Muscle of leg (tissue), 16 donors: ENCODE measurements at places on chromosomes 6 and 20. TPM values are rescaled to one million over a fixed set of nuclear protein-coding genes. Genes with fewer than 3 reads are reported as not detected.
A peak's percentile ranks its signal among the peaks of the same experiment; 100 is the strongest.

- DNase-seq = no peak
These were observed 7.0 kb downstream of the HNF4A start for GRCh38 chr20:44362466-44362940.

DNA sequence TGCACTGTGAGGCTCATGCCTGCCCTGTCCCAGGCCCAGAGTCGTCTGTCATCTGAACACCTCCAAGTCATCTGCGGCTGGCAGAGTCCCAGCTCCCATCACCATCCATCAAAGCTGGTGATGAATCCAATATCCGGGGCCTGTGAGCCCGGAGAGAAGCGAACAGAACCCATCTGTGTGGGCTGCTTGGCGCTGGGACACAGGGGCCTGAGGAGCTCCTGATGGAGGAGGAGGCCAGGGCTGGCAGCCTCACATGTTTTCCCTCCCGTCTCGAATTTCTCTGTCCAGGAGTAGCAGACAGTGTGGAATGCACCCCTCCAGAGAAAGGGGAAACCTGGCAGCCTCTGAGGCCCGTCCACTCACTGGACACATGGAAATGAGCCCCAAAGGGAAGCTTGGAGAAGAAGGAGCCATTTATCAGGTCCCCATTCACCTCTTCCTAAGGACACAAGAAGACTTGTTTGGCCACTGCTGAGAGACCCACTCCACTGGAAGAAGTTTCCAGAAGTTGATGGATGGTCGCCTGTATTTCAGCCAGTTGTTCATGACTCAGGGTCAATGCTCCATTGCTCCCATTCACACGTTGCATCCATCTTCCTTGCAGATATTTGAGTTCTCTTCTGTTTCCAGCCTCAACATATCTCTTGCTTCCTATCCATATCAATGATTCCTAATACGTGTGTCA is 307.5 kb upstream of the SULF2 start:
- no peak for DNase-seq

- no peak for DNase-seq
These were observed 38.3 kb upstream of the HMGCLL1 start for GRCh38 chr6:55617272-55617671.

The DEF6 gene
- polyA plus RNA-seq = 5.2 TPM

DNA sequence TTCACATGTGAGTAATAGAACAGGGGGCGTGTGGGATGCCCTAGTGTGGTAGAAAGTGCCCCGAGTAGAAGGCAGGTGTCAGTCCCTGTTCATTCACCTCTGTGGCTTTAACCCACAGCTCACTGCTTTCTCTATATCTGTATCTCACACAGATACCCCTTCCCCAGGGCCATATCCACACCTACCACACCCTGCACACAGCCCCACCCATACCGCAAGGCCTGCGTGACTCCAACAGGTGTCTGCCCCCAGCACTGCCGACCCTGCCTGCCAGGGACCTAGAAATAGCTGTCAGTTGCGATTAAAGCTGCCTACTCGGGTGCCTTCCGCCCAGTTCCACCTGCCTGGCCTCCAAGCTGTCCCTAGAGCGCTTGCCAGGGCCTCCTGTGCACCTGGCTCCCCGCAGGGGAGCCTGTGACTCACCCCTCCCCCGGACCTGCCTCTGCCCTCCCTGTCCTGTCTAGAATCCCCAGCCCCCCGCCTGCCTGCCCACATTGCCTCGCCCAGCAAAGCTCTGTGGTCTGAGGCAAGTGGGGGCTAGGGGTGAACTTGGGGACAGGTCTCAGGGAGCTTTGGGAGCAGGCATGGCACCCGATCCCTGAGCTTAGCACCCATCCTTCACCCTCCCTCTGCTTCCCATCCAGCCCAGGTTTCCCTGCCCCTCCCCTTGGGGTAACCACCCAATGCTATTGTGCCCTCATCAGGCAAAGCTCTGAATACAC is 38.3 kb upstream of the ID1 start:
- no peak for DNase-seq

GRCh38 chr6:4460586-4461475 is 315.4 kb upstream of the CDYL start:
- peak; percentile 95 for DNase-seq

The CTCFL gene
- polyA plus RNA-seq = 0.19 TPM

The HEBP2 gene
- polyA plus RNA-seq = 24.9 TPM

- no peak for DNase-seq
These were observed 15.5 kb downstream of the TPD52L1 start for GRCh38 chr6:125169058-125169457.

DNA sequence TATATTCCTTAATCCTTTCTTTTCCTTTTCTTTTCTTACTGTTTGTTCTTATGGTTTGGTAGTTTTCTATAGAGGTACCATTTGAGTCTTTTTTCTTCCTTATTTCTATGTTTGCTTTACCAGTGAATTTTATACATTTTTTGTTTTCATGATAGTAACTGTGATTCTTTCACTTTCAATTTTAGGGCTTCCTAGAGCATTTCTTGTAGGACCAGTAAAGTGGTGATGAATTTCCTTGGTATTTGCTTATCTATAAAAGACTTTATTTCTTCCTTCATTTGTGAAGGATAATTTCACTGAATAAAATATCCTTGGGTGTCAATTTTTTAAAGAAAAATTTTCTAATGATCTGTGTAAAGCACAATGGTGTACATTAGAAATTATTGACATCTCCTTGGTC is 637.4 kb downstream of the CD109 start:
- no peak for DNase-seq

The CALHM4 gene
- not detected for polyA plus RNA-seq

GRCh38 chr20:8291873-8292272 is 159.8 kb downstream of the PLCB1 start:
- no peak for DNase-seq

The TUBB2B gene
- polyA plus RNA-seq = 54.6 TPM

DNA sequence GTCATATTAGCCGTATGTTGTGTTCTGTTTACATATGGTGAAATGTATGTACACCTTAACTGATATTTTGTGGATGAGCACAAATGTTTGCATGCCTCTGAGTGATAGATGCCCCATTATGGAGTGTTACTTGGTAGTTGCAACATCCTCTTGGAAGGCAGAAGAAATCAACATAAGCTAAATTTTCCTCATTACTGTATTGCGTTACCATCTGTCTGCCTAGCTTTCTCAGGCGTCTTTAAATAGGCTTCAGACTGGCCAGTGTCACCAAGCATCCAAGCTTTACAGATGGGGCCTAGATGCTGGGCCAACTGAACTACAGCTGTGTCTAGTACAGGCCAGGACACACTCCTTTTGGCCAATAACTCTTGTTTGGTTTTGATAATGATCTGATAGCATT is 250.6 kb downstream of the SAMD5 start:
- peak; percentile 60 for DNase-seq

- no peak for DNase-seq
These were observed 3.1 kb upstream of the MAP7 start for GRCh38 chr6:136553166-136553787.

DNA sequence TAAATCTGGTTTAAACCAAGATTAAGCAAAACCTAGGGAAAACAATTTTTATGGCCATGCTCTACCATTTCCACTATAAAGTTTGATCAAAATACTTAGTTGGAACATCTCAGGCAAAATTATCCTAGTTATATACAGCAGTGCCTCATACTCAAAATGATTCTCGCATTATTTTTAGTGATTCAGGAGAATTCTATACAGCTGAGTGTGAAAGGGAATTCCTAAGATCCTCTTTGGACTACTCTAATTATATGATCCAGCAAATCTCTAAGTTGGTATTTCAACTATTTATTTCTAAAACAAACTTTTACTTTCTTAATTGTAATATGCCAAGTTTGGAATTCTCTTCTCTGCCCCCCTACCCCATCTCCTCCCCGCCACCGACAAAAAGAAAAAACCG is 8.6 kb downstream of the DTNBP1 start:
- no peak for DNase-seq

DNA sequence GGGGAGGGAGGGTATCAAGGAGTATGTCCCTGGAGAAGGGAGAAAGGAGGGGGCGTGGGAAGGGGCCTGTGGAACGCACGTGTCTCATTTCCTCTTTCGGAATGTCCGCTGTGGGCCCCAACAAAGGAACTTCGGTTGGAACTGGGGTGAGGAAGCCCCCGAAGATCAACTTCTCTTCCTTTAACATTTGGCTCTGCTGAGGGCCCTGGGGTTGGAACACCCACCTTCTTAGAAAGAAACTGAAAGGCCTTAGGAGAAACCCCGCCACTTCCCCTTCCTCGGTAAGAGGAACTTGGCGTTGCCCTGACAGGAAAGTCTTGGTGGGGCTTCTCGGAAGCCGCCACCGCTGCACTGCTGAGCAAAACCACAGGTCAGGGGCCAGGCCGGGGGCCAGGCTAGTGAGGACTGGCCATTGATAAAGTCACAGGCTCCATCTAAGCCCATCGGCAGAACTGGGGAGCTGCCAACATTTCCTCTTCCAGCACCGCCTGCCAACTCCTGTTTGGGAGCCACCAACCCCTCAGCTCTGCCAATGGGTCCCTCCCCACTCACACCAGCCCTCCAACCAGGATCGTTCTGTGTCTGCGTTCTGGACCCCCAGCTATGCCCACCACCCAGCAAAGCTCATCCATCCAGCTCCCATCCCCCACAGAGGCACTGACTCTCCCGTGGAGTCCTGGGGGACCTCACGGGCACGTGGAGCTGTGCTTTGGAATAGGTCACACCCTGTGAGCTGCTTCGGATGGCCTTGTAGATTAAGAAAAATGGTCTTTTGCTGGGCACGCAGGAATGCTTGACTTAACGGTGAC is 44.8 kb downstream of the FGD2 start:
- peak; percentile 80 for DNase-seq

DNA sequence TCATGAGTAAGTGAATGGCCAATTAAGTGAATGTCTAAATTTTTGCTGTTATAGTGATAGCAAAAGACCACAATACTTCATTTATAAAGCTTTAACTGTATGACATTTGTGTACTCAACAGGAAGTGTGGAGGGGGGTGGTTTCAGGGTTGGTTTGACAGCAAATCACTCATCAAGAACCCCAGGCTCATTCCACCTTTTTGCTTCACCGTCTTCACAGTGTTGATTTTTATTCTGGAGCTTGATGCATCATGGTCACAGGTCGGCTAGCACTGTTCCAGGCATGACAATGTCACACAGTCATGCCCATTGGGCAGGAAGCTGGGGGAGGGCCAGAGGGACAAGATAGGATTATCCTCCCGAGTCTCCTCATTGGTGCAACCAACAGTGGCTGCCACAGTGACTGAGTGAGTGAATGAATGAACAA is 75.0 kb downstream of the MDGA1 start:
- DNase-seq = no peak

GRCh38 chr6:45420083-45420908 is 42.6 kb upstream of the SUPT3H start:
- peak; percentile 26 for DNase-seq

- no peak for DNase-seq
These were observed 166.5 kb upstream of the QKI start for GRCh38 chr6:163248051-163248450.
